Stimulated activated CD4-positive, alpha-beta T cell treated with anti-CD3 and anti-CD28 coated beads, Interleukin-1b, Interleukin-23, amount 100 ng/mL, for 1 hour (primary cell): ENCODE measurements at places on chromosomes 5 and 9.

GRCh38 chr5:138371454-138371853 is 19.0 kb downstream of the KDM3B start:
- no peak for DNase-seq

DNA sequence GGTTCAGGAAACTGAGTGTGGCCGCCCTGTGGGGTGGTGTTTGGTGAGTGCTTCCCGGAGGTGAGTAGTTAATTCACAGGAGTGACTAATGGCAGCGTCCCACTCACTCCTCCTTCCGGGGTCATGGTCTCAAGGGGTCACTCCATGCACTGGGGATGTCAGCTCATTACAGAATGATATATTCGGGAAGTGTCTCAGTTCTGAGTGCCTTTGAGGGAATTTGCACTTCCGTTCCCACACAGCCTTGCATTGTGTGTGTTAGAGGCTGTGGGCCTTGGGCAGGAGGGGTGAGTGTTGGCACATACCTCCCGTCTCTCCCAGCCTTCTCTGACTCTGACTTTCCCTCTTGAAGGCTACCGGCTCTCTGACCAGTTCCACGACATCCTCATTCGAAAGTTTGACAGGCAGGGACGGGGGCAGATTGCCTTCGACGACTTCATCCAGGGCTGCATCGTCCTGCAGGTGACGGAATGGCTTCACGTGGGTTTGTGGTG is 10.5 kb upstream of the AHRR start:
- no peak for DNase-seq

DNA sequence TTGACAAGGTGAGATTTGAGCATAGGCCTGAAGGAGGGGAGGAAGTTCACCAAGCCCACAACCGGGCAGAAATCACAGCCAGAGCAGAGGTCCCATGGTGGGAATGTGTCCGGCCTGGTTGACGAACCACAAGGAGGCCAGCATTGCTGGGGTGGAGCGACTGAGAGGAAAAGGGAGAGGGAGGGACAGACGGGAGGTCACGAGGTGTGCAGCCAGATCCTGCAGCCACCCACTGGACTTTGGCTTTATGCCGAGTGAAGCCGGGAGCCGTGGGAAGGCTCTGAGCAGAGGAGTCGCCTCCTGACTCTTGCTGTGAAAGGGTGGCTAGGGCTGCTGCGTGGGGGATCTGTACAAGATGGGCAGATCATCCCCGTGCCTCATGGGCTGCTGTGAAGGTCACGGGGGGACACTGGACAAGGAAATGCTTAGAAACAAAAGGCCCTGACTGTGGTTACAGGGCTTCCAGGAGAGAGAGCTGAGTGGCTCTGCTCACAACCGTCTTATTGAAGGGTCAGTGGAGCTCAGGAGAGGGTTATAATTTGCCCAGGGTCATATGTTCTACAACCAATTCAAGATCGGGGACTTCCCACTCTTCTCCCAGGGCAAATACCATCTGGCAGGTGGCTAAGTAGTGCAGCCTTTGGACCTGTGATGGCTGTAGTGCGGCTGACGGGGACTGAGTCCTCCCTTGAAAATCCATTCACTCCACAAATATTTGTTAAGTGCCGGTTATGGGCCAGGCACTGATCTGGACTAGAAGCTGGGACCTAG is 15.6 kb upstream of the CD74 start:
- DNase-seq, result no peak

DNA sequence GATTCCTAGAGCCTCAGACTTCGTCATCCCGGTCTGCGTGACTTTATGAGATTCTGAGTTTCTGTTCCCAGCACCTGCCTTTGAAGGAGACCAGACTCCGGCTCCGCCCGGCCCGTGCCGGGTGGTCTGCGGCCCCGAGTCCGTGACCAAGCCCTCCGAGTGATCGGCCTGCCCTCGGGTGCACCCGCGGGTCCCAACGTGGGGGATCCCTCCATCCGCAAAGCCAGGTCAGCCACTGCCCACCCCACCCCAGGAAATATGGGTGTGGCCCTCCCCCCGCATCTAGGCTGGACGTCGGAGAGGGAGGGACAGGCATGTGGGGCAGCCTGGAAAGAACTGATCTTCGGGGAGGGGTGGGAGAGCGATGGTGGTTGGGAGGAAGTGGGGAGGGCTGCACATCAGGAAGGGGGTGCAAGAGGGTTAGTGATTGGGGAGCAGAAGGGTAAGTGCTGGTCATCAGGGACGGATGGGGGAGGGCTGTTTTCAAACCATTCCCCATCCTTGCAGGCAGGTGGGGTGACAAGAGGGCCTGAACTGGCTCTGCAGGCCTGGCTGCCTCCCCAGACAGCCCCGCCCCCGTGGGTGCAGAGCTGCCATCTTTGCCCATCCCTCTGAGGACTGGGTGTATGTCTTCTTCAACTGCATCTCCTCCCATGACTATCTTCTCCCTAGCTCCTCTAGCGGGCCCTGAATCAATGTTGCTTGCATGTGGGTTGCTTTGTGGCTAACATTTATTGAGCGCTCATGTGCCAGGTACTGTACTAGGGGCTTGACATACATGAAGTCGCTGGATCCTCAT is 747 bp downstream of the LRSAM1 start:
- no peak for DNase-seq

DNA sequence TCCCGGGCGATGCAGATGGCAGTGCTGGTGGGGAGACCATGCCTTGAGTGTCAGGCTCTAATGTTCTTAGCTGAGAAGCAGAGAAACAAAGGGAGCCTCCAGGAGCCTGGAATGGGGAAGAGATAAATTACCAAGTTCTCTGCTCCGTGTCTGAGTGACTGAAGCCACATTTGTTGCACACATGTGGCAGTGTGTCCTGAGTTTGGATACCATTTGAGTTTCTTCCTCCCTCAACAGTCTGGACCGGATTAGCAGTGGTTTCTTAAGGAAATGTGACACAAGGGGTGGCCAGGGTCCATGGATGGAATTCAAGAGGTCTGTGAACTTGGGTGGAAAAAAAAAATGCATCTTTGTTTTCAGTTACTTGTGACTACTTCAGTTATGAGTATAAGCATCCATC is 50.7 kb upstream of the GARNL3 start:
- DNase-seq, result no peak

DNA sequence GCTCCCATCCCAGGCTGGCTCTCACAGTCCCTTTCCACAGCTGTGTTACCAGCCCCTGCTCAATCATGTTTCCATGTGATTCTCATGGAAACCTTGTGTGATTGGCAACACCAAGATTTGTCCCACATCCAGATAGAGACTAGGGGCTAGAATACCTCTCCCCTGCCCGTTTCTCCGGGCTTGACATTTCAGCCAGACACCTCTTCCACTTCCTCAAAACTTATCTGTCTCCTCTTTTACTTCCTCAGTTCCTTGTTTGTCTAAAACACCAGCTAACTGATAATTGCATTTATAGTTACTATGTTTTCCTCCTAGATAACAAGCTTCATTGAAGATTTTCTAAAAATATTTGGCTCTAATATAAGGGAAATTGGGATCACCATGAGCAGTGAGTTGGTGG is 16.6 kb upstream of the KCNMB1 start:
- no peak for DNase-seq

GRCh38 chr5:111495159-111495558 is 17.2 kb downstream of the STARD4 start:
- no peak for DNase-seq

DNA sequence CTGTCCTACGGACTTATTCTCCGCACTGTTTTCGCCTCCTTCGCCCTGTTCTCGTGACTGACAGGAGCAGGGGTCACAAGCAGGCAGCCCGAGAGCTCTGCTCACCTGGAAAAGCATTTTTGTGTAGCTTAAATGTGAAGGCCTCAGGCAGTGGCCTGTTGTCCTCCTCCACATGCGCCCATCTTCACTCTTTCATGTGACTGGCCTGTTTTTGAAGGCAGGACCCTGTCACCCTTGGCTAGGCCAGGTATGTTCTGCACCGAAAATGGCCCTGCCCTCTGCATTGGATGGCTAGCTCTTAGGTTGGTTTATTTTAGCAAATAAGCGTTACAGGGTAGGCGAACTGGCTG is 614 bp upstream of the CPLANE1 start:
- DNase-seq, result no peak

- DNase-seq, result no peak
Observed at GRCh38 chr9:14300040-14300439, 13.9 kb downstream of the NFIB start.

DNA sequence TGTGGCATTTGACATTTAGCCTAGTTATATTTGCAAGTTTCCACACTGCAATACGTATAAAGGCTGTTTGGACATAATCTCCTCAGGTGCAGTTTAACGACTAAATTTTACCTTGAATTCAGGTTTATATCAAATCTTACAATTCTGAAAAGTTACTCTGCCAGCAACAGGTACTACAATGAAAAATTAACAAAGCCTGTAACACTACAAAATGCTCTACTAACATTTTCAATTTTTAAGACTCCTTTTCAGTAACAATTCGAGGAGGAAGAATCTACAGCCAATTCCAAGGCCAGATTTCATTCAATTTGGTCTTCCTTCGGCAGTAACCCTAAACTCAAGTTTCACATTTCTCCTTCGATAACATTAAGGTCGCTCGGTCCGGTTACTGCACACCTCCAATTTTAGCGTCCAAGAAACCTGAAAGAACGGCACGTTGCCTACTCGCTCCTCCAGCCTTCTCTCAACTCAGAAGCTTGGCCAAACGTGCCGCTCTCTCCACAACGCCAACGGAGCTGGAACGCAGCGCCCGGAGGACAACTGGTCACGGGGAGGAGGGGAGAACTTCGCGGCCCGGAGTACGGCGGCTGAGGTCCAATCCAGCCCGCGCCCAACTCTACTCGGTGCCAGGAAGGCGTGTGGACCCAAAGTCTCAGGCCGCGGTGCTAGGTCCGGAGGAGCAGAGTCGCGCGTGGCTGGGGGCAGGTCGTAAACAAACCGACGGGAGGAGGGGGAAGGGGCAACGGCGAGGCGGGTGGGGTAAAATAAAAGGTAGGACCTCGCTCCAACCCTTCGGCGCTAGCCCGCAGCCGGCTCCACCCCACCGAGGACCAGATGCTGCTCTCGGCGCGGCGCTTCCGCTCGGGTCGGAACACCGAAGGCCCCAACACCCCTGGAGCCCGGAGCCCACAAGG is 681 bp downstream of the FNIP1 start:
- no peak for DNase-seq

DNA sequence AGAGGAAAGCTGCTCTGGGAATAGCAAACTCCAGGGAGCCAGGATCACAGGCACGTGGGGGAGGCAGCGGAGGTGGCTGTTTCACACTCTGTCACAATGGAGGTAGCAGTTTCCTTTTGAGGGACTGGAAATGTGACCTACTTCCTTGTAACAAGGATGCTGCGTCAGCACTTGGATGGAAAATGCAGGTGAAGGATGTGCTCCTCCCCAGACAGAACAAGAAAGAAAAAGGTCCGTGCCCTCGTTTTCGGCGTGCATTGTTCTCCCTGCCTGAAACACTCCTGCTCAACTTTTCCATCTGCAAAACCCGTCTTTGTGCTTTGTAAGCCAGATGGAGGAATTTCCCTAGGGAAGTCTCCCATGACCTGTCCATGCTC is 55.1 kb upstream of the SH3PXD2B start:
- DNase-seq, result no peak

GRCh38 chr5:29114331-29114768 is 2076.0 kb upstream of the CDH9 start:
- DNase-seq, result no peak

DNA sequence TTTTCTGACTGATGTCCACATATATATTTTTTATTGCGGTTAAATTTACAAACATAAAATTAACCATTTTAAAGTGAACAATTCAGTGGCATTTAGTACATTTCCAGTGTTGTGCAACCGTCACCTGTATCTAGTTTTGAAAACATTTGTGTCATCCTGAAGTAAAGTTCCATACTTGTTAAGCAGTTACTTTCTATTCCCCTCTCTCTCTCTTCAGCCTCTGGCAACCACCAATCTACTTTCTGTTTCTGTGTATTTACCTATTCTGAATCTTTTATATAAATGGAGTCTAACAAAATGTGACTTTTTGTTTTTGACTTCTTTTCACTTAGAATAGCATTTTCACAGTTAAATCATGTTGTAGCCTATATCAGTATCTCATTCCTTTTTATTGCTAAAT is 480.1 kb upstream of the SMARCA2 start:
- no peak for DNase-seq

DNA sequence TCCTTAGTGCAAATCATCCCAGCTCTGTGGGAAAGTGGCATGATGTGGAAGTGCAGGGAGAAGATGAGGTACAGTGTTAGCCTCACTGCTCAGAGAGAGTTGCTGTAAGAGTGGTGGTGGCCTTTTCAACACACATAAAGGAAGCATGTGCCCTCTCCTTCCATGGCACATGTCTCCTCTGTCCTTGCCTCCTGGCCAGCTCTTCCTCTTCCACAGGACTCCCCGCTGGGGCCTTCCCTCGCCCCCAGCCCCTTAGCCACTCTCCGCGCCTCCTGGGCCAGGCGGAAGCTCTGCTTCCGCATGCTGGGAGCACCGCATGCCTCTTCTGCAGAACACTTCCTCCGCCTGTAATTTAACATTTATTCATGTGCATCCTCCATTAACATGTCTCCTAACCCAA is 4.8 kb upstream of the KCNMB1 start:
- no peak for DNase-seq

DNA sequence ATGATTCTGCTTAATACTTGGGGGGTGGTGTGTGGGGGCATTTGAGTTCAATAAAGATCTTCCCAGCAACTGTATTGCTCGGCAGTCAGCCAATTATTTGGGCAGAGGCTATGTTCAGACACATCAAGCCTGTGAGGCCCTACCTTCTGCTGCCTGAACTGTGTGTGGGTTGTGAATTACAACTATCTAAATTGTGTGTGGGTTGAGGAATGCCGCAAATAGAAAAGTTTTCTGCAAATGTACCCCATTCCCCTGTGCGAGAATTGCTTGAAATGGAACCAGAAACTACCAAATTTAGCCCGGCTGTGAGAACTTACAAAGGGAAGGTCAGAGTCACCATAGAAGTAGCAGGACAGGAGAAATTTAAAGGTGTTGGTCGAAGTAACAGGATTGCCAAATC is 360.0 kb upstream of the PIK3R1 start:
- DNase-seq, result no peak

- no peak for DNase-seq
Observed at GRCh38 chr5:172707285-172708182, 63.5 kb downstream of the DUSP1 start.

DNA sequence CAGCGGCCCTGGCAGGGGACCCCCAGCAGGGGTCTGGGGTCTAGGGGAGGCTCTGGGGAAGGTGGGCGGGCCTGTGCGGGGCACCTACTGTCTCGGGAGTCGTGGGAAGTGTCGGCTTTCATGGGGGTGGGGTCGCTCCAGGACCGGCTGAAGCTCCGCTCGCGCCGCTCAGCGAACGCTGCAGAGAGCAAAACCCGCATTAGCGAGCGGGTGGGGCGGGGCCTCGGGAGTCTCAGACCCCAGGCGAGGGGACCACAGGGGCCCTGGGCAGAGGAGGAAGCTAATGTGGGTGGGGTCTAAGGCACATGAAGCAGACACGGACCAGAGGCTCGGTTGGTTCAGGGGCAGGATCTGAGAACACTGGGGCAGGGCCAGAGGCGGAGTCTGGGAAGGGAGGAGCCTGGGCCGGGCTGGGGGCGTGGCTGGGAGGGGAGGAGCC is 5.5 kb downstream of the NSMF start:
- peak; percentile 29 for DNase-seq
